ENCODE measurements at places on chromosomes 3 and 15.

DNA sequence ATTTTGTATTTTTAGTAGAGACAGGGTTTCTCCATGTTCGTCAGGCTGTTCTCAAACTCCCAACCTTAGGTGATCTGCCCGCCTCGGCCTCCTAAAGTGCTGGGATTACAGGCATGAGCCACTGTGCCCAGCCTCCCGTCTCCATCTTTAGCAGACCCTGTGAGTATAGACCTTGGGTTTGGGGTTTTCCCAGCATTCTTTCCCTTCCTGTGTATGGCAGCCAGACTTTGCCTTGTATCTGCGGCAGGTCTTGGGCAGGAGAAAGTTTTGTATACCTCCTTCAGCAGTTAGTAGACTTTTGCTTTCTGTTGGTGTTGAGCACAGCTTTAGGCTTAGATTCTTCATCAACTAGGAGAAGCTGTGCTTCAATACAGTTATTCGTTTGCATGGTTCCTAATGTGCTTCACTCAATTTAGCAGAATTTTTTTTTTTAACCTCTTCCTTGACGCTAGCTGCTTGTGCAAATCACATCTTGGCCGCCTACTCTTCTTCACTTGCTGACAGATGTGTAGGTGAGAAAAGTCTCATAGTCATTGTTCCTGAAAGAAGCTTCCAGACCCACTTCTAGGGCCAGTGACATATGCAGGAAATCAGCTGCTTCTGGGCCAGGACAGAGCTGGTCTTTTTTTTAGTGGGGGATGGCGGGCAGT lies 38.4 kb downstream of the MAP2K1 start:
- DNase-seq: no peak

DNA sequence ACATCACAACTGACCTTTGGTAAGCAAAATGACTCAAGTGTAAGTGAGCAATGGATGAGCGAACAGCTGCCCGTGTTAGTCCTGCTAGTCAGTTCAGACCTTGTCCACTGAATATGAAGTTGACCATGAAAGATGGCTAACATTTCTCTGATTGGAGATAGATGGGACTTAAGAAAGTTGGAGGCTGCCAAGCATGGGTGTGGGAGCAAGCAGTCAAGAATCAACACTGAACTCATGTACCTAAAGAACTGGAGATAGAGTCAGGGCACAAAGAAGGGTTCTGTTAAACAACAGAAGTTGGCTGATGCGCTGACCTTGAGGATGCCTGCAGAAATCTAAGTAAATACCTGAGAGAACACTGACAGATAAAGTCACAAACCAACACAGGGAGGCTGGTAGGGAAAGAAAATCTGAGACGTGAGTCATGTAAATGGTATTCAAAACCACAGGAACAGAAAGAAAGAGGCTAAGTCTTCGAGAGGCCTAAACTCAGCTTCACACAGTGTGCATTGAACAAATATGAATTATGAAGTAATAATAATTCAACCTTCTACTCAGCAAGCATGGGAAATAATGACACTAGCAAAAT lies 30.7 kb upstream of the ANPEP start:
- no peak for DNase-seq

GRCh38 chr3:196122021-196122687 lies 40.3 kb upstream of the TFRC start:
- no peak for DNase-seq

DNA sequence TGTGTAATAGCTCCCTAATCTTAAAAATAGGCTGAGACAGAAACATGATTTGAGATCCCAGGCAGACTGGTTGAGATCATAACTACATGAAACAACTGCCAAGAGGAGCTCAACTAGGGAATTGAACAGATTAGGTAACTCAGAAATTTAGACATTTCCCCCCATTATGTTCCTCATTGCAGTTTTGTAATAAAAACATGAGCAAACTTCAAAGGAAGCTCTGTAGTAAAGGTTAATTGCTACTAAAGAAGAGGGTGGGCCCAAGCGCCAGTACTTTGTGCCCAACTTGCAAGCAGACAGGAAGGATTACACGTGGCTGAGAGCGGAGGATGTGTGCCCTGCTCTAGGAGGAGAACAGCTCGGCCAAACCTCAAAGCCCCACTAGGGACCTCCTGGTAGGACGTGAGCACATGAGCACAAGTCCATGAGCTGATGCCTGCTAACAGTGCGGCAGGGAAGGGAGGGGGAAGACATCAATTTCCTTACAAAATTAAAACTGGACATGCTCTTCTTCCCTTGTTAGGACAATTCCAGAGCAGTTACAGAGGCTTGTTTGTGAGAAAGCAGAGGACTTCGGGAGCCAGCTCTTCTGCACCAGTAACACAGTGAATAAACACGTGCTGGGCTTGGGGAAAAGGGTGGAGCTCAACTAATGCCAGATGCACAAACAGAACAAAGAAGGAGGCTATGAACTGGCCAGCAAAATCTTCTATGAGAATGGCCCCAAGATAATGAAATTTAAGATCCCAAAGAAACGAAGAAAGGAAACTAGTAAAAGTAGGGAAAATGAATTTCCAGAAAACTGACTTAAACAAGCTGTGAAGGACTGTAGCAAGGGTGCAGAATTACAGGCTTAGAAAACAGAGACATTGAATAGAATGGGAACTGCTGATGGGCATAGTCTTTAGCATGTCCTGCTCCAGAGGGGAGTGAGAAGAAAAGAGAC lies 275.5 kb downstream of the MECOM start:
- DNase-seq: no peak

DNA sequence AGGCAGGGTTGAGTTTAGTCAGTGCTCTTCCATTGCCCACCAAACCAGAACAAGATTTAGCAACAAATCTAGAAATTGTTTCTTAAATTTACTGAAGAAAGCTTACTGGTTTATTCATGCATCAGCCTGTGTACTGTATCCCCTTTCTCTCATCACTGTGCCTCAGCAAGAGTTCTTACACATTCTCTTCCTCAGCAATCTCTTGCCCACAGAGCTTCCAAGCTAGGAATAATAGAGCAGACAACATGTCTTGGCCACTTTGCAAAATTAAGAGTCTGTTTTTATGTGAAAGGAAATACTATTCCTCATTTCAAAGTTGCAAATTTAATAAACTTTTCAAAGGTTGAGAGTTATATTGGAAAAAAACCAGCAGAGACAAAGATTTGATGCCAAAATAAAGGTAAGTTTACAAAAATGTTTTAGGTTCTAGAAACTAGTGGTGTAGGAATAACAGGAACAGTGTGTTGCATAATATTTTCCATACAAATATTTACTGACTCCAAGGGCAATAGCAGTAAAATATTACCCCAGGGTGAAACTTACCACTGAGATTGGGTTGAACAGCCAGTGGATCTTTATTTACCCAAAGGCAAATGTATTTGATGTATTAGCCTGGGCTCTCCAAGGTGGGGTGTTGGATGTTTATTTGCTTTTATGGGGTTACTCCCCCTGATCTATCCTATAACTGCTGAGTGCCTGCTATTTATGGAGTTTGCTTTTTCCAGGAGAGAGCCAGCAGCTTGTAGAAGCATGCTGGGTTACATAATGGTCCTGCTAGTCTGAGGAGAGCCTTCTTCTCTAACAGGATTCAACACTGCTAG lies 276.7 kb downstream of the ADAMTSL3 start:
- DNase-seq: no peak

DNA sequence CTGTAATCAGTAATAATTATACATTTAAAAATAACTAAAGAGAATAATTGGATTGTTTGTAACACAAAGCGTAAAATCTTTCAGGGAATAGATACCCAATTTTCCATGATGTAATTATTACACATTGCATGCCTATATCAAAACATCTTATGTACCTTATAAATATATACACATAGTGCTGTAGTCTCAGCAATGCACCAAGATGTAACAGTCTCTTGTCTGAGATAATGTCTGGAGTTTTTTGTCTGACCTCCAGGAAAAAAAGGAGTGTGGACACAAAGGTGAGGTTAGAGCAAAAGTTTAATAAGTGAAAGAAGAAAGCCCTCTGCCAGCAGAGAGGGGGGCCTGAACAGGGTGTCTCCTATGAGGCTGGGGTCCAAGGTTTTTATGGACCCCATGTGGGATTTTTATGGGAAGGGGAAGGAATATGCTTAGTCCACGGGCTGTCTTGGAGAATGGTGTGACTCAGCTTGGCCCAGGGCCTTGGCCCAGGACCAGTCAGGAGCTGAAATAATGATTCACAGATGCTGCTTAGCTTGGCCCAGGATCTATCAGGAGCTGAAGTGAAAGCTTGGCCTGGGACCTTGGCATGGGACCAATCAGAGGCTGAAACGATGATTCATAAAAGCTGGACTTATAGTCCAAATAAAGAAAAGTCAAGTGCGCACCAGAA lies 545.0 kb downstream of the ZPLD1 start:
- no peak for DNase-seq

Measured in stimulated activated CD4-positive, alpha-beta T cell treated with anti-CD3 and anti-CD28 coated beads, Interleukin-1b, Interleukin-23, amount 100 ng/mL, for 1 hour (primary cell).